ENCODE measurements at places on chromosomes 11 and 22.

DNA sequence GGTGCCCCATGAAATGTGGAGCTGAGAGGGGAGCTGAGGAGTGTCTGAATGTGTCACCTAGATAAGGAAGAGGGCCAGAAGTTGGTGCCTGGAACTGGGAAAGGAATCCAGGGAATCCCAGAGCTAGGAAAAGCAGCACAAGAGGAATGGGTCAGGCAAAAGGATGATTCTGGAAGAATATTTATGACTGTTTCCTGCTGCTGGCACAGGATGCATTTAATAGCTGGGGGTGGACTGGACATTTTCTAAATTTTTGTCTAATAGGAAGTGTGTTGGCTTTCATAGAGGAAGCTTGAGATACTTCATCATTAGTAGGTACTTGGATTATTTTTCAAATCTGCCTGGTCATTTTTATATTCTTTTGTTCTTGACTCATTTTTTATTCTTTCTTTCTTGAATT, 17.4 kb upstream of the MRGPRX2 start:
- DNase-seq, result no peak

DNA sequence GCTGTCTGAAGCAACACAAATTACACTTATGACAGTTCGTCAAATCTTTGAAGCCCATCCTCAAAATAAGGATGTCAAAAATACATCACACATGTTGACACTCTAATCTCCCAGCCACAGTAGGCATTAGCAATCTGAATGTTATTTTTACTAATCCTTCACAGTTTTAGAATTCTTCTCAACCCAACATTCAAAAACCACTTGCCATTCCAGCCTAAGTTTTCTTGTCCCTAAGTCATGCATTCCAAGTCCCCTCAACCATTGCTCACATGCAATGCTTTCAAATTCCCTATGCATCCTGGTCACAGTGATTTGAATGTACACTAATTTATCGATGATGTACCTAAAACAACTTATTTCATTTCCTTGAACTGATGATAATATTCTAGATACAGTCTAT, 7.5 kb downstream of the BDNF start:
- no peak for DNase-seq

GRCh38 chr11:28058333-28058732, 49.6 kb downstream of the KIF18A start:
- no peak for DNase-seq

- no peak for DNase-seq
These were observed 62.3 kb downstream of the GRIK4 start for GRCh38 chr11:120573756-120574354.

GRCh38 chr11:11916981-11917399, 75.2 kb downstream of the USP47 start:
- no peak for DNase-seq

DNA sequence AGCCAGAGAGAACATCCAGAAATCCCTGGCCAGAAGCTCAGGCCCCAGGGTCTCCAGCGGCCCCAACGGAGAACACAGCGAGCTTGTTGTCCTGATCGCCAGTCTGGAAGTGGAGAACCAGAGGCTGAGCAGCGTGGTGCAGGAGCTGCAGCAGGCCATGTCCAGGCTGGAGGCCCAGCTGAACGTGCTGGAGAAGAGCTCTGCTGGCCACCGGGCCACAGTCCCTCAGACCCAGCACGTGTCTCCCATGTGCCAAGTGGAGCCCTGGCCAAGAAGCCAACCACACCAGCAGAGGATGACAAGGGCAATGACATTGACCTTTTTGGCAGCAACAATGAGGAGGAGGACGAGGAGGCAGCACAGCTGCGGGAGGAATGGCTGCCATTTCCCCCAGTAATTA, 20.6 kb upstream of the SCGB1D1 start:
- DNase-seq, result no peak

- no peak for DNase-seq
These were observed 37.5 kb downstream of the BIRC2 start for GRCh38 chr11:102384419-102385079.

DNA sequence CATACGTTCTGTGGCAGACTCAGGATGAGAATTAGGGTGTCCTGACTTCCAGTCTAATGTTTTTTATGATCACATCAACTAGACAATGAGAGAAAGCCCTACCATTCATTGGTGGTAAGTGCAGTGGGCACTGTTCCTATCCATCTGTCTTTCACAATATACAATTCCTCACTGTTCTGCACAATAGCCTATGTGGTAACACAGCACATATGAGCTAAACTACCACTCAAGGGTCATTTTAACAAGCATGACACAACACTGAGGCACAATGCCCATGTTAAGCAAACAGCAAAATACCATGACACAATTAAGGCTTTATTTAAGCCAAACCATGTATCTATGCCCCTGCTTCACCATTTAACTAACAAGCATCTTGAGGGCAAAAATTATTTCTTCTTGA, 52.3 kb downstream of the SIK3 start:
- no peak for DNase-seq

DNA sequence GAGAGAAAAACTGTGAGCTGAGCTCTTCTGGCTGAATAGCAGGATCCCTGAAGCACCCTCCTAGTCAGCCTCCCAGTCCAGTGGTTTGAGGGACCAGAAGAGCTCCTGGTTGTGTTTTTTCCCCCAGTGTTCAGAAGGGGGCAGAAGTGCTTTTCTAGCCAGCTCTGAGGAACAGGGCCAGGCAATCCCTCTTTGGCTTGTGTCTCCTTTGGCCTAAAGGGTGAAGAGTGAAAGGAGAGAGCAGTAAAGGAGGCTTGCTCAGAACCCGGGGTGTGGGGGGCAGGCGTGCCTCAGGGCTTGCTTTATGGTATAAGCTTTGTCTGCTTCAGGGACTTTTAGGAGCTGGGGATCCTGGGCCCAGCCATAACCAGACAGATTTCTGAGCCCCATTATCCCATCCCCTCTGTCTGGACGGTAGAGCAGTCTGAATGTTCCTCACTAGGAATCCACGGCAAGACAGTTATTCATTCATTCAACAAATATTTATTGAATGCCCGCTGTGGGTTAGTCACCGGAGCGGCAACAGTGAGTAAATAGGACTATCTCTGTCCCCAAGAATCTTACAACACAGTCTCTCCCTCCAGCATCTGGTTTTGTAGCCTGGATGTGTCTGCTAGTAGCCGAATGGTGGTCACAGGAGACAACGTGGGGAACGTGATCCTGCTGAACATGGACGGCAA, 14.5 kb downstream of the ACP2 start:
- no peak for DNase-seq

DNA sequence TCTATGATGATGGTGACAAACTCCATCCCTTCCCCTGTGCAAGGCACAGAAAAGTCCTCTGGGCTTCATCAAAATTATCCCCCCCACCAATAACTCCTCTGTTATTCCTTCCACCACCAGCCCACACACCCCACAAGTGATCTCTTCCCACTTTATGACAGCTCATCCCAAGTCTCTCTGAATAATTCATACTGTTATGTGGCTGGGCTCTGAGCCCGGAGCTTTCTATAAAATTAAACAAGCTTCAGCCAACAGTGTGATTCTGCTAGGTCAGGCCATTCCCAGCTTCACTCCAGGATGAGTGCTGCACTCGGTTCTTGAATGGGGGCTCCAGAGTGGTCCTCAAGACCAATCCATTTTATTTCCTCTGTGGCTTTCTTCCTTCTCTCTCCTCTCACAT, 83.0 kb downstream of the INSC start:
- no peak for DNase-seq

Data from stimulated activated CD4-positive, alpha-beta T cell treated with anti-CD3 and anti-CD28 coated beads, Interleukin-1b, Interleukin-23, amount 100 ng/mL, for 4 hours (primary cell).